ENCODE measurements at places on chromosomes 7 and 10. TPM values are rescaled to one million over a fixed set of nuclear protein-coding genes. Genes with fewer than 3 reads are reported as not detected.

CRTAC1 gene
- total RNA-seq: not detected

ANXA7 gene
- 61.0 TPM for total RNA-seq

NAT16 gene
- not detected for total RNA-seq

ZNF25 gene
- total RNA-seq: 8.8 TPM

NXPH1 gene
- not detected for total RNA-seq

PTPRN2 gene
- 1.9 TPM for total RNA-seq

PDAP1 gene
- 55.3 TPM for total RNA-seq

RAMP3 gene
- not detected for total RNA-seq

Measured in natural killer cell (primary cell).